ENCODE measurements at places on chromosomes 6 and 20.

GRCh38 chr20:58277578-58278472, 31.7 kb upstream of the RAB22A start:
- no peak for DNase-seq

GRCh38 chr6:43254138-43254817, 11.0 kb downstream of the TTBK1 start:
- peak; percentile 45 for DNase-seq

GRCh38 chr6:130018744-130019325, 454 bp downstream of the L3MBTL3 start:
- DNase-seq = peak; percentile 13

DNA sequence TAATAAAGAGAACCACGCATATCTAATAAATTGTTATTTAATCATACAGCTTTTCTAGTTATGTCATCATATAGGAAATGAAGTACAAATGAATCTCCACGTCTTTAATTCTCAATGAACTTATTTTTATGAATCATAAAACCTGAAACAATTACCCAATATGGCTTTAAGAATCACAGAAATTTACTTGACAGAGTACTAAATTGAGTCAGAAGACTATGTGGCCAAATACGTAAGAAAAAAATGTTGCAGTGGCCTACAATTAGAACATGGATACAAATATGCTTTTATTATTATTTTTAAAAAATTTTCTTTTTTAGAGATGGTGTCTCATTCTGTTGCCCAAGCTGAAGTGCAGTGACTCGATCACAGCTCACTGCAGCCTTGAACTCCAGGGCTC, 584.7 kb upstream of the SLC35B3 start:
- DNase-seq = no peak

DNA sequence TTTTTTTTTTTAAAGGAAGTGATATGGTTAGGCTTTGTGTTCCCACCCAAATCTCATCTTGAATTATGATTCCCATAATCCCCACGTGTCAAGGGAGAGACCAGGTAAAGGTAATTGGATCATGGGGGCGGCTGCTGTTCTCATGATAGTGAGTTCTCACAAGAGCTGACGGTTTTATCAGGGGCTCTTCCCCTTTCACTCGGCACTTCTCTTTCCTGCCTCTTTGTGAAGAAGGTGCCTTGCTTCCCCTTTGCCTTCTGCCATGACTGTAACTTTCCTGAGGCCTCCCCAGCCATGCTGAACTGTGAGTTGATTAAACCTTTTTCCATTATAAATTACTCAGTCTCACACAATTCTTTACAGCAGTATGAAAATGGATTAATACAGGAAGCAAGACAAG, 64.3 kb downstream of the ZFP64 start:
- no peak for DNase-seq

GRCh38 chr6:37460805-37461204, 27.8 kb downstream of the CMTR1 start:
- DNase-seq = no peak

All from fibroblast of mammary gland (primary cell).